Natural killer cell (primary cell): ENCODE measurements at places on chromosomes 16 and 17. TPM values are rescaled to one million over a fixed set of nuclear protein-coding genes. Genes with fewer than 3 reads are reported as not detected.

Gene TBC1D3E
- total RNA-seq = not detected

Gene PRSS27
- total RNA-seq = 1.3 TPM

Gene ARL5C
- total RNA-seq = not detected

- H3K4me1 ChIP-seq = no peaks in the 10 kb centered on the region
- no peak overlapping the region for H3K27ac ChIP-seq
- no peaks in the 10 kb centered on the region for H3K27me3 ChIP-seq
- no peak overlapping the region for H3K4me3 ChIP-seq
Observed at GRCh38 chr17:70115126-70115525, 40.1 kb downstream of the KCNJ16 start.

DNA sequence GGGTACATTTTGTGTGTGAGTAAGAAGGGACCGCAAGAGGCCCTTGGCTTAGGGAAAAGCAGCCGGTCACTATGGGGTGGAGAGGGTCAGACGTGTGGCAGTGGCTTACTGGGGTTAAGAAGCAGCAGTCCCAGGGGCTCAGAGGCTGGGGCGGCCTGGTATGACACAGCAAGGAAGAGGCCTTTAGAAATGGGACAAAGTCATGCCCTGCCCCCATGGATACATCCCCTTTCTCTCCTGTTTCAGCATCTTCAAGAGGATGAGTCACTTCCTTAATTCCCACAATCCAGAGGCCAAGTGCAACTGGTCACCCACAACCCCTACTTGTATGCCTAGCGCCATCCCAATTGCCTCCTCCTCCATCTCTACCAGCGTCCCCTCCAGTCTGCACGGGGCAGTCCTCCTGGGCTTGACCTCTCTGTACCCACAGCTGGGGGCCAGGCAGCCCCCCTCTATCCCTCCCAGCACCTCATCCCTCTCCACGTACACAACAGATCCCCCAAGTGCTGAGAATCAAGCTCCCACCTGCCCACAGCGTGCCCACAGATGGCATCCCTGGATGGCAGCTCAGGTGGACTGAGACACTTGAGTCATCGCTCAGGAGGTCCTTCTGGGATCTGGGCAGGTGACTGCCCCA is 6.9 kb upstream of the EFTUD2 start:
- H3K36me3 ChIP-seq = no peaks in the 10 kb centered on the region
- no peak overlapping the region for H3K4me3 ChIP-seq
- H3K27ac ChIP-seq = no peak overlapping the region
- peaks cover 3% of the 10 kb centered on the region for H3K4me1 ChIP-seq
- H3K27me3 ChIP-seq = peaks cover 2% of the 10 kb centered on the region
- DNase-seq = no peak

- no peak overlapping the region for H3K4me3 ChIP-seq
- H3K27ac ChIP-seq = no peak overlapping the region
- peaks cover 79% of the 10 kb centered on the region for H3K36me3 ChIP-seq
- no peaks in the 10 kb centered on the region for H3K27me3 ChIP-seq
Observed at GRCh38 chr17:44878627-44879221, 20.5 kb downstream of the EFTUD2 start.

DNA sequence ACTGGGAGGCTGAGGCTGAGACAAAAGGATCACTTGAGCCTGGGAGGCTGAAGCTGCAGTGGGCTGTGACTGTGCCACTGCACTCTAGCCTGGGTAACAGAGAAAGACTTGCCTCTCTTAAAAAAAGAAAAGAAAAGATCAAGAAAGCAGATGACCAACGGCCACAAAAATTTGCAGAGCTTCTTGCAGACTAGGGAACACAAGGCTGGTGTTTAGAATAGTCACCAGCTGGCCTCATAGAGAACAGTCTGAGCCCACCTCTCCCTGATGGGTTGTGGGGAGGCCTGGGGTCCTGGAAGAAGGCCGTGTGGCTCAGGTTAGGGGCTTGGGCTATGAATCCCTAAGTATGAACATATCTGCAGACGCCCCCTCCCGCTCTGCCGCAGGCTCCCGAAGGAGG is 73.7 kb upstream of the MED9 start:
- no peak overlapping the region for H3K4me3 ChIP-seq
- no peaks in the 10 kb centered on the region for H3K36me3 ChIP-seq
- no peak overlapping the region for H3K27ac ChIP-seq

GRCh38 chr17:50831471-50831928 is 3.9 kb upstream of the WFIKKN2 start:
- no peaks in the 10 kb centered on the region for H3K36me3 ChIP-seq
- no peaks in the 10 kb centered on the region for H3K4me1 ChIP-seq
- H3K27ac ChIP-seq = no peak overlapping the region
- H3K27me3 ChIP-seq = no peaks in the 10 kb centered on the region
- DNase-seq = no peak

DNA sequence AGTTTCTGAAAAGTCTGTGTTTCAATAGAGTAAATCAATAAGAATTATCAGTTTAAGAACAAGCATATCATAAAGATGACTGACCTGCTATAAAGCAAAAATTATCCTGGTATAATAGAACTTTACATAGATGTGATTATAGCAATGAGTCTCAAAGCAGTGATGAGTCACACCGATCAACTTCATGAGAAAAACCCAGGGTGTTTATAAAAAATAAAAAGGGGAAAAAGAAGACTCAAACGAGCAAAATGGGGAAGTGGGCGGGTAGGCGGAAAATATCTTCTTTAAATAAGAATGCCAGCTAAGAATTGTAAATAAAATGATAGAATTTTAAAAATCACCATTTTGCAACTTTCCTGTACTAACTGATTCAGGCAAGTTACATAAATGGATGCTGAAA is 46.8 kb downstream of the BRIP1 start:
- DNase-seq = no peak
- H3K27ac ChIP-seq = no peak overlapping the region
- H3K4me1 ChIP-seq = no peaks in the 10 kb centered on the region
- no peaks in the 10 kb centered on the region for H3K27me3 ChIP-seq
- H3K36me3 ChIP-seq = no peaks in the 10 kb centered on the region

- no peak overlapping the region for H3K4me3 ChIP-seq
- H3K27me3 ChIP-seq = no peaks in the 10 kb centered on the region
- peaks cover 4% of the 10 kb centered on the region for H3K36me3 ChIP-seq
- no peak for DNase-seq
- H3K27ac ChIP-seq = no peak overlapping the region
Observed at GRCh38 chr16:22232277-22233036, 26.4 kb downstream of the EEF2K start.
